ENCODE measurements at places on chromosomes 4 and X.
A peak's percentile ranks its signal among the peaks of the same experiment; 100 is the strongest.

DNA sequence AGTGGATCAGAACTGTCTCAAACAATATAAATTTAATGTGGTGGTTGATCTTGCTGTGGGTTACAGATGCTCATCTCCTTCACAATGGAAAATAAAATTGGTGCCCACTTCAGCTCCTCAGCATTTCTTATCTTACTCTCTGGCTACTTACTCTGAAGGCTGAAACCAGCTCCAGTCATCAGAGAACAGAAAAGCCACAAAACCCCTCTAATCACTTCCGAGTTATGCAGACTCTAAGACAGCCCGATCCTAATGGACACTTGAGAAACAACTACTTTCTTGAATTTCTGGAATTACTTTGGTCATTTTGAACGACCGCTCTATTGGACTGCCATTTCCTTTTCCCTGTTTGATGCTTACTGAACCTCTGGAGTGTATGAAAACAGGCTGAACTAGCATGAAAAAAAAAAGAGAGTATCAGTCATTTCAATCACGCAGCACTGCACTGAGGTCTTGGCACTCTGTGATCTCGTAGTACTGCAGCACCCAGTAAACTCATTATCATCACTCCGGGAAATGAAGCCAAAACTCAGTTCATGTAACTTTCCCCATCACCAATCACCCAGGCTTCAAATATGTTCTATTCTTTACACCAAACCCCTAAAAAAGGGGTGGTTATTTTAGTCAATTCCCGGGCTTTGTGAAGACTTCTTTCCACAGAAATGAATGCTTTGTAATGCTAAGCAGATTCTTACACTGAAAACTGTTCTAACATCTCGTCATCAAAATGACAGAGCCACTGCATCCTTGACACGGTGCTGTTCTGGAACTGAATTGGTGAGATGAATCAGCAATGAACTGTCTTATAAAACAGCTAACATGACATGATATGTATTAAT lies 54.5 kb downstream of the TSPAN5 start:
- no peak for DNase-seq

DNA sequence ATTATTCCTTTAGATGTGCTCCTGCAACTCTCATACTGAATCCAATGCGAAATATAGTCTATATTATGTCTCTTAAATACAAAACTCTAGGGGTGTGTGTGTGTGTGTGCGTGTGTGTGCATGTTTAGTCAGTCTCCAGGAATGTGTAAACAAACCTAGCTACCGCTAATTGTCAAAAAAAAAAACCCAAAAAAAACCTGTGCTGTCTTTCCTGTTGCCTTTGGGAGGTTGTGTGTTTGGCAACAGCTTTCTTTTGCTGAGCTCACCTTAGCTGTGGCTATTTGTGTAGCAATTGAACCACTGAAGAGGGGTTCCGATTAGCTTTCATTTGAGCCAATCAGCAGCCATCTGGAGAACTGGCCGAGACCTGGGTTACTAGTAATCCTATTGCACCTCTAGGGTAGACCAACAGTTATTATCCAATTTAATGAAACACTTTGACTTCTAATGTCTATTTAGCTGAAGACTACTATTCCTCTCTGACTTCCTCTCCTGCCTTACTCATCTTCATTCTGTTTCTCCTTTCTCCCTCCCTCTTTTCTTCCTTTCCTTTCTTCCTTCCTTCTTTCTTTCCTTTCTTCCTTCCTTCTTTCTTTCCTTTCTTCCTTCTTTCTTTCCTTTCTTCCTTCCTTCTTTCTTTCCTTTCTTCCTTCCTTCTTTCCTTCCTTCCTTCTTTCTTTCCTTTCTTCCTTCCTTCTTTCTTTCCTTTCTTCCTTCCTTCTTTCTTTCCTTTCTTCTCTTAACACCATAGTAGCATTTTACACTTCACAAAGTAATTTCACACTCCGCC lies 471.1 kb downstream of the GBA3 start:
- DNase-seq, result peak; percentile 20

DNA sequence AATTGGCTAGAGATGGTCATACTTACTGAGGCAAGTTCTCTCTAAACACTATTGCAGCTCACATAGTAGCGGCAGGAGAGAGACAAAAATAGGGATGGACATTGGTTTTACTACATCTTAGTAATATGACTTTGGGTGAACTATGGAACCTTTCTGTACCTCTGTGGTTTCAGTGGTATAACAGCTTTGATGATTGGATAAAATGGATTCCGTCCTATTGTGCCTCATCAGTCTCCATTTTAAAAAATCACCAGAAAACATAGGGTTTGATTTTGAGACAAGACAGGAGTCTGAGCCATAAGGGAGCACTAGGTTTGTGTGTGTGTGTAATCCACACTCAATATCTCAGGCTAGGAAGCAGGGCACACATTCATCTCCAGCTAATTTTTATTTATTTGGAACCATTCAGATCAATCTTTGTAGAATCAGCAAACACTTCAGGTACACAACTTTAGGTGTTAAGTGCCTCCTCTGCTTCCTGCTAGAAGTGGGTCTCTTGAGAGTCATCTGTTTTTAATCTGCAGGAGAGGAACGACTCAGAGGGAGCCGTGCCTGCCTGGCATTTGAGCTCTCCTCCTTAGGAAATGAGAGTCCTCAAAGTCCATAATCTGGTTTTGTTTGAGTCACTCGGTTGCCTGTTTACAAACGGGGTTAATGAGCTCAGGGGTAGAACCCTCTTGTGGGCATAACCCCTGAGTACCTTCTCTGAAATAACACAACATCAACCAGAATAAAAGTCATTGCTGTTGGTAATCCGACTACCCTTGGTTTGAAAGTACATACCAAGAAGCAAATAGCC lies 238.5 kb upstream of the BOD1L1 start:
- no peak for DNase-seq

DNA sequence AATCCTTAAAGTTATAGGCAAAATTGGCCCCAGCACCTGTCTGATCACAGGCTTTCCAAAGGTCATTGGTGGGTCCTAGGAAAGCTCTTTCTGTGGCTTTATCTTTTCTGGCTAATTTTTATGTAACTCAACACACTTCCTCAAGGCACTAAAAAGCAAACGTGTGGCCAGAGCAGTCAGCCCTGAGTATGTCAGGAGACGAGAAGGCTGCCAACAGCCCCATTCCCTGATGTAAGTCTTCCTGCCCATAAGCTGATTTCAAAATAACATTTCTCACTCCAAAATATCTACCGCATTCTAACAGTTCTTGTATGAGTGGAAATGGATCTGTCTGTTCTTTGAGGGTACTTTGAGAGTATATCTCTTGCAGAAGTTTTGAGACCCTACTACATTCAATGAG lies 25.5 kb upstream of the FUNDC1 start:
- no peak for DNase-seq

GRCh38 chr4:10151182-10151581 lies 34.6 kb upstream of the WDR1 start:
- no peak for DNase-seq

GRCh38 chr4:687971-688853 lies 739 bp downstream of the SLC49A3 start:
- no peak for DNase-seq

- no peak for DNase-seq
Observed at GRCh38 chr4:85595796-85596559, 121.0 kb downstream of the ARHGAP24 start.

DNA sequence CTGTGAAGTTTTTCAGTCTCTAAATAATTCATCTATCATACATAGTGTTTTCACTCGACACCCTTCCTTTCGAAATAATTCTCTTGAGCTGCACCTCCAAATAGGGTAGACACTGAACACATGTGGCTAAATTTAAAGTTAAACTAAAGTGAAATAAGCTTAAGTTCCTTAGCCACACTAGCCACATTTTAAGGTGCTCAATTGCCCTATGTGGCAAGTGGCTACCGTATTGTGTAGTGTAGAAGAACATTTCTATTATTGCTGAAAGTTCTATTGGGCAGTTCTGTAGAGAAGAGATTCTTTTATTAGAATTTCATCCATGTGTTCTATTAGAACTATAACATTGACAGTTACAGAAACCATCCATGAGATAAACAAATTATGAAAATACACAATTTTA lies 107.0 kb upstream of the CTSO start:
- DNase-seq, result no peak

GRCh38 chr4:136713140-136713539 lies 819.2 kb downstream of the PCDH18 start:
- DNase-seq, result peak; percentile 57

DNA sequence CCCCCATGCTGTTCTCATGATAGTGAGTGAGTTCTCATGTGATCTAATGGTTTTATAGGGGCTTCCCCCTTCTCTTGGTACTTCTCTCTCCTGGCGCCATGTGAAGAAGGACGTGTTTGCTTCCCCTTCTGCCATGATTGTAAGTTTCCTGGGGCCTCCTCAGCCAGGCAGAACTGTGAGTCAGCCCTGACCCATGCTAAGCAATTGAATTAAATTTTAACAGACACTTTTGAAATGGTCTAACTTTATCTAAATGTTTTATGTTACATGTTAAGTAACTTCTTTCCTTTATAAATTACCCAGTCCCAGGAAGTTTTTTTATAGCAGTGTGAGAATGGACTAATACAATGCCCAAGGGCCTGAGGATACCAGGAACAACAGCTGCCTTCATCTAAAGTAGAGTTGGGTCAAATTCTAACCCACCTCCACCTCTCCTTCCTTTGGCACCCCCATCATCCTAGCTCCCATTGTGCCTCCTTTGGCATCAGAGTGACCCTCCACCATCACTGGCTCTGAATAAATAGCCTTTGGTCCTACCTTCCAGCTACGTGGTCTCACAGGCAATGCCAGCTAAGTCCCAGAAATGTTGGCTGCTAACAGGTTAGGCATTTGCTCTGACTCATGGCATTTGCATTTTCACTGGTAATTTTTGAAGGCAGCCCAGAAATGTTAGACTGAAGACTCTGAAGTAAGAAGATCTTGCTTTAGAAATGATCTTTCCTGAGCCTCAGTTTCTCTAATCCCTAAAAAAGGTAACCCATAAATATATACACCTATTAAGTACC lies 182.1 kb downstream of the MOSPD2 start:
- DNase-seq, result no peak

DNA sequence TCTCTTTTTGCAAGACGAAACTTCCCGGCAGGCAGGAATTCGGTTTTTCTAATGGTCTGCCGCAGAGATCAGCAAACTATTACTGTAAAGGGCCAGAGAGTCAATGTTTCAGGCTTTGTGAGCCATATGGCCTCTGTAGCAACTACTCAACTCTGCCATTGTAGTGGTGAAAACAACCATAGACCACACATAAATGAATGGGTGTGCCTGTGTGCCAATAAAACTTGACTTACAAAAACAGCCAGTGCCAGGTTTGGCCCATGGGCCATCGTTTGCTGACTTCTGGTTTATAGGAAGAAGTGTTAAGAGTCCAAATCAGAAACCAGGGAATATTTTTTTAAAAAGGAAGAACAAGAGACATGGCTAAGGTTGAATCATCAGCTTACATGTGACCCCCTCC lies 163.0 kb downstream of the SH3KBP1 start:
- DNase-seq, result no peak

GRCh38 chrX:14015294-14015693 lies 14.4 kb downstream of the GEMIN8 start:
- DNase-seq, result no peak

DNA sequence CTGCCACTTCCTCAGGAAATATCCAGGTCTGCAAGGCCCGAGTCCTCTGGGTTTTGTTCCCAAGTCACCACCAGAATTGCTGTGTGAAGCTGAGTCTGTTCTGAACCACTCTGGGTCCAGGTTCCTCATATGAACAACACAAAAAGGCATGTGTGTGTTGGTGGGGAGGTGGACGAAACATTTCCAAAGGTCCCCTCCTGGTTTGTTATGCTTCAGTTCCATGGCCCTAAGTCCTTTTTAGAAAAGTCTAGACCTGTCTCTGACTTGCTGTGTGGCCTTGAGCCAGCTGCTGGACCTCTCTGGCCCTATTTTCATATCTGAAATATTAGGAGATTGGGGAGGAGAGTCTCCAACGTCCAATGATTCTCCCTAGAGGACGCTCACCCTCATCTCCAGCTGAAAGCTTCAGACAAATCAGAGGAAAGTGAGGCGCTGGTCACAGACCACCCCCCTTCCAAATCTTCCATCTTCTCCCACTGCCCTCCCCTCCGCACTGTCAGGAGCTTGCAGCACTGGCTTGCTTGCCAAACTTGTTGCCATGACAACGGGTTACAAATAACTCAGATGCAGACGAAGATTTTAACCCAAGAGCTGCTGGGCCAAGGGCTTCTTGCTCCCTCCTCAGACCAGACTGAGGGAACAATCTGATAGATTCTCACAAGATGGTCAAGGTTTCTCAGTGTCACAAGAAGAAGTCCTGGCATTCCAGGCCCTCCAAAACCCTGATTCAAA lies 64.5 kb downstream of the SMC1A start:
- peak; percentile 20 for DNase-seq

- DNase-seq, result no peak
Observed at GRCh38 chr4:10897076-10897475, 212.5 kb upstream of the CLNK start.

DNA sequence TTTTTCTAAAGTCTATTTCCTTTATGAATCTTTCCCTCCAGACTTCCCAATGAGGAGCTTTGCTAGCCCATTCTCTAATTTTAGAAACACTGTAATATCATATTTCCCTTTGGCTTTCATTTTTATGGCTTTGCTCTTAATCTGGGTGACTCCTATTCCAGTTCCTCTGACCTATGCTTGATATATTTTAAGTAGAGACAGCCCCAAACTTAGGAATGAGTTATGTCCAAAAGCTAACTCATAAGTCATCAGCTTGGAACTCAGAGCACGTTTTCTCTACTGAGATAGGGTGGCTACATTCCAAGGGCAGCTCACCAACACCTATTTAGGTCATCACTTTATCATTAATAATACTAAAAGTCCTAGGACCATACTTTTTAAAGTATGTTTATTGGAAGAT lies 77.8 kb downstream of the OR13H1 start:
- no peak for DNase-seq

- peak; percentile 89 for DNase-seq
Observed at GRCh38 chrX:18173494-18174180, 47.0 kb downstream of the BEND2 start.

DNA sequence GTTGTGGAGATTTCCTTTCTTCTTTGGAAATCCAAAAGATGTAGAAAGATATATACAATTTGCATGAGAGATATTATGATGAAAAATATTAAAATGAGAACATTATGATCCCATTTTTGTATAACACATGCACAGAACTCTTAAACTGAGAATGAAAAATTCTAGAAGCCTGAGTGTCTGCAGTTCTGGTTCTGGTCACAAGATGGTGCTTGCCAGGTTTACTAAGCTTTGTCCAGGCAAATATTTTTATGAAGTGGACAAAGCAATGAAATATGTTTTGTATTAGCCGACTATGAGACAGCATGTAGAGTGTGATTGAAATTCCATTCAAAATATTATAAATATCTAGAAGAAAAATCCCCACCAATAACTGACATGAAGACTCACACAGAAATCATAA lies 2.2 kb downstream of the PWWP3B start:
- DNase-seq, result no peak

DNA sequence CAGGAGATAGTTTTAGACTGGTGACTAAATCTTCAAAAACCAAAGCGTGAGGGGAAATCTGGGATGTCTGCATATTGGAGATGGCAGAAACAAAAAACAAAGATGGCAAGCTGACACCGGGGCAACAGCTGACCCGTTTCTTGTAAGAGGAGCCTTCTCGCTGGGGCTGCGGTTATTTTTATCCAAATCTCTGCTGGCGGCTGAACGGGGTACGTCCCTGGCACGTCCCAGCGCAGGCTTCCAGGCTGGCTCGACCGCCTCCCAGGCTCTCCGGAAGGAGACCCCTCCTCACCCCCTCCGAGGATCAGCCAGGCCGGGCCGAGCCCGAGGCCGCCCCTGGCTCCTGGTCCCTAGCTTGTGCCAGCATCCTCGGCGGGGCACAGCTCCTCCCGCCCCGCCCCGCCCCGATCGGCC lies 403 bp downstream of the SGCB start:
- DNase-seq, result peak; percentile 64
